ENCODE measurements at places on chromosomes 3 and 15. TPM values are rescaled to one million over a fixed set of nuclear protein-coding genes. Genes with fewer than 3 reads are reported as not detected.

Gene UROC1
- total RNA-seq, result not detected

Gene ACOX2
- total RNA-seq, result not detected

DNA sequence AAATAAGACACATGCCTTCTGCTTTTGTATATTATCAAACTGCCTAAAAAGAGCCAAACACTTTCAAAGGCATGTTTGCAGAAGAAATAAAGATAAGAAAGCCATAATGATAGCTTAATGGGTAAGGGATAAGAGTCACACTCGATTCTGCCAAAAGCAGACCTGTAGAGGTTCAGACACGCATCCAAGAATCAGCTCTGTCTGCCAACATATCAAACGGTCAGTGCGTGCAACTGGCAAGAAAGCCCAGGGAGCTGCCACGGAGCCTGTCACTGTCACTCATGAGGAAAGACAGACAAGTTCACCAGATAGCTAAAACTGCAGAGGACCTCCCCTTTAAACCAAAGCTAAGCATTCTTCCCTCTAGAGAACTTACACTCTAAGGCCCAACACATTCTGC, 23.2 kb downstream of the DCP1A start:
- peaks cover 12% of the 10 kb centered on the region for H3K36me3 ChIP-seq
- no peak overlapping the region for H3K27ac ChIP-seq
- no peak for DNase-seq
- H3K4me3 ChIP-seq, result no peak overlapping the region
- no peaks in the 10 kb centered on the region for H3K27me3 ChIP-seq

DNA sequence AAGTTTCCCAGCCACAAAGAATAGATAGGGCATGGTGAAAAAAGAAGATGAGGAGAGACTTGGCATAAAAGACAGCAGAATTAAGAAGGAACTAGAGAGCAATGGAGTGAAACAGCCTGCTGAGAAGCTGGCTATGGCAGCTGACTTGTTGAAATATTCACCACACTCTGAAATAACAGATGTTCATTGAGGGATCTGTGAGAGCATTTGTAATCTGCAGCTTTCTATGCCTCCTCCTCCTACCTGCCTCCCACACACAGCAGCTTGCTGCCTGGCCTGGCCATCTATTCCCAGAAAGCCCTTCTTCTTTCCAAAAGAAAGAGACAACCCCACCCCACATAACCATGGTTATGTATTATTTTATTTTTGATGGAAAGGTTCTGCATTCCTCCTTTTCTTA, 303.9 kb downstream of the GAP43 start:
- no peaks in the 10 kb centered on the region for H3K36me3 ChIP-seq
- no peak overlapping the region for H3K27ac ChIP-seq
- H3K4me3 ChIP-seq, result no peak overlapping the region
- no peaks in the 10 kb centered on the region for H3K4me1 ChIP-seq
- no peaks in the 10 kb centered on the region for H3K27me3 ChIP-seq
- no peak for DNase-seq

Gene PIGB
- 33.5 TPM for total RNA-seq

Gene SLC7A14
- total RNA-seq, result not detected

GRCh38 chr3:15180042-15180611, 25.9 kb upstream of the CAPN7 start:
- peaks cover 9% of the 10 kb centered on the region for H3K27me3 ChIP-seq
- H3K36me3 ChIP-seq, result no peaks in the 10 kb centered on the region
- no peak overlapping the region for H3K4me3 ChIP-seq
- DNase-seq, result no peak

DNA sequence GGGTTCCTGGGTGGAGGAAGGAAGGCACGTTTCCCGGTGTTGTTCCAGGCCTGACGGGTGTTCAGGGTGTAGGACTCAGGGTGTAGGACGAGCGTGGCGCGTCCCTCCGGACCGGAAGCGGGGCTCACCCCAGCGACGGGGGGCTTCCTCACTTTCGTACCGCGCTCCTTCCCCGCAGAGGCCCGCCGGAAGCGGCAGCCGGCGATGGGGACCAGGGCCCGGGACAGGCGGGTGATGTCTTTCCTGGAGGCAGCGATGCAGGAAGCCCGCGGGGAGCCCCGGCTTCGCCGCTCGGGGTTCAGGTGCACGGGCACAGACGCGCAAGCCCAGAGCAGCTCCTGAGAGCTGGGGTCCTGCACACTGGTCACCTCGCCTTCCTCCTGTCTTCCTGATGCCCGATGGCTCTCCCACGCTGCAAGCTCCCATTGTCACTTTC, 13.4 kb downstream of the FOXL2NB start:
- no peak overlapping the region for H3K4me3 ChIP-seq
- peaks cover 7% of the 10 kb centered on the region for H3K4me1 ChIP-seq

Gene ISLR
- total RNA-seq, result not detected

Gene ZNF660
- total RNA-seq, result 7.7 TPM

GRCh38 chr3:110123946-110124345, 786.6 kb upstream of the DPPA4 start:
- H3K27me3 ChIP-seq, result no peaks in the 10 kb centered on the region
- no peak for DNase-seq
- no peak overlapping the region for H3K4me3 ChIP-seq
- H3K36me3 ChIP-seq, result no peaks in the 10 kb centered on the region
- H3K4me1 ChIP-seq, result no peaks in the 10 kb centered on the region

DNA sequence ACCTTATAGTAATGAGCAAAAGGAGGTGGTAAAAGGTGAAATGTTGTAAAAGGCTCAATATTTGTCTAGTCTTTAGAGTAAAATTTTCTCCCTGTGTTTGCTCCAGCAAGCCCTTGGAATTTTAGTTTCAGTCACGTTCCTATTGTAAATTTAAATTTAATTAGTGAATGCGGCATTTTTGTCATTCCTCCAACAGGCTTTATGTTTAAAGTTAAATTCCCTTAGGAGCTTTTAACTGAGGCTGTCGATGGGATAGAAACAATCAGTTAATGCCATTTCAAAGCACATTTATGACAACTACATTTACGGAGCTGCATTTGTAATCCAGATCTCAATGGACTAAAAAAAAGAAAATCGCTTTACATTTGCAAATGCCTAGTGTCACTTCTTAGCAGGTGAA, 868 bp upstream of the GADL1 start:
- peaks cover 2% of the 10 kb centered on the region for H3K4me1 ChIP-seq
- no peak overlapping the region for H3K4me3 ChIP-seq
- peaks cover 11% of the 10 kb centered on the region for H3K27me3 ChIP-seq
- H3K27ac ChIP-seq, result no peak overlapping the region
- no peaks in the 10 kb centered on the region for H3K36me3 ChIP-seq

Gene TGM4
- total RNA-seq, result not detected

GRCh38 chr15:60960517-60960916, 268.6 kb downstream of the RORA start:
- no peaks in the 10 kb centered on the region for H3K36me3 ChIP-seq
- no peaks in the 10 kb centered on the region for H3K27me3 ChIP-seq
- DNase-seq, result no peak
- no peaks in the 10 kb centered on the region for H3K4me1 ChIP-seq
- no peak overlapping the region for H3K4me3 ChIP-seq
- H3K27ac ChIP-seq, result no peak overlapping the region

GRCh38 chr15:88918738-88919137, 5.6 kb upstream of the MFGE8 start:
- peak; percentile 3 for DNase-seq
- H3K27me3 ChIP-seq, result no peaks in the 10 kb centered on the region
- H3K36me3 ChIP-seq, result no peaks in the 10 kb centered on the region
- no peak overlapping the region for H3K27ac ChIP-seq
- H3K4me1 ChIP-seq, result no peaks in the 10 kb centered on the region

Gene KBTBD8
- 10.8 TPM for total RNA-seq

DNA sequence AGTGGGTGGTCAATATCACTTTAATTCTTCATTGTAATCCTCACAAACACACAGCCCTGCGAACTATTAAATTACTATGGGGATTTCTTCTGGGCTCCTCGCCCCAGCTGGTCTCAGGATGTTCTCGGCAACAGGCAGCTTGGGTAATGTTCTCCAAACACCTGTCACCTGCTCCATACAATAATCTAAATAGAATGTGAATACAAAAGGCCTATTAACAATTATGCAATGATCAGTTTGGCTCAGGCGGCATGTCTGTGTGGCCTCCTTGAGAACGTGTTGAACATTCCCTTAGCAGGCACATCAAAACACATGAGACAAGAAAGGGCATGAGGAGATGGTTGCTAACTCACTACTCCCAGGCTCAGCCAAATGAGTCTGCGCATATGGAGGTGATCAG, 158.6 kb upstream of the KBTBD8 start:
- H3K36me3 ChIP-seq, result no peaks in the 10 kb centered on the region
- H3K27ac ChIP-seq, result no peak overlapping the region
- no peak for DNase-seq
- H3K4me3 ChIP-seq, result no peak overlapping the region
- no peaks in the 10 kb centered on the region for H3K27me3 ChIP-seq
- H3K4me1 ChIP-seq, result no peaks in the 10 kb centered on the region

Gene LDHAL6B
- not detected for total RNA-seq

Gene GPR171
- 9.0 TPM for total RNA-seq

Gene LCMT2
- total RNA-seq, result 8.0 TPM

DNA sequence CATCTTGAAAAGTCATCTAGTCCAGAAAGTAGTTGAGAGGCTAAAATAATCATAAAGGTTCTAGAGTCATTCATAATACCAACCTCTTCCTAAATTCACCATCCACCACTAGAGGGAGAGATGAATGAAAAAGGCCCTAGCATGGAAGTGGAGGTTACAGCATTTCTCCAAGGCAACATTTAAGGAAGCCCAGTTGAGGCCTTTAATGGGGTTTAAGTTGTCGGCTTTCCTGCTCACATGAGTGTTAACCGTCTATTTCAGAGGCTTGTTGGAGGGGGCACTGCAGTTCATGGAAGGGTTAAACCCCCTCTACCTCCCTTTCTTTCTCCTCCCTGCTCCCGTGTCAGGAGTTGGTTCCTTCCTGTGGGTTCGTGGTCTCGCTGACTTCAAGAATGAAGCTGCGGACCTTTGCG, 3.8 kb upstream of the SLCO3A1 start:
- H3K4me3 ChIP-seq, result no peak overlapping the region
- peak; percentile 81 for DNase-seq
- H3K36me3 ChIP-seq, result no peaks in the 10 kb centered on the region
- H3K27ac ChIP-seq, result no peak overlapping the region
- H3K27me3 ChIP-seq, result peaks cover 3% of the 10 kb centered on the region

DNA sequence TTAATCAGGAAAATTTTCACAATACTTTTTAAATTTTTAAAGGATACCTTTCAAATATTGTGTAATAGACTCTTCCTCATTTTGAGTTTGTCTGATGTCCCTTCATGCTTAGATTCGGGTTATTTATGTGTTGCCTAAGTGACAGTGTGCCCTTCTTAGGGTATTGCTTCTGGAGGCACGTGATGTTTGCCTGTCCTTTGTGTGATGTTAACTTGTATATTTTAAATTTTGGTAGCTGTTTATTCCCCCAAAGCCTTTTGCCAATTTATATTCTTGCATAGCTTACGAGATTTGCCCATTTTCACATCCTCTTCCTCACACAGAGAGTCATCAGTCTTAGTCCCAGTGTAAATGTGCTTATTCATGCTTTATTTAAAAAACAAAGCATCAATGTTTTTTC, 433.1 kb downstream of the EPHB1 start:
- H3K4me1 ChIP-seq, result no peaks in the 10 kb centered on the region
- H3K27me3 ChIP-seq, result no peaks in the 10 kb centered on the region
- no peak overlapping the region for H3K4me3 ChIP-seq

GRCh38 chr15:96353930-96354730, 23.6 kb downstream of the NR2F2 start:
- no peaks in the 10 kb centered on the region for H3K36me3 ChIP-seq
- H3K4me3 ChIP-seq, result no peak overlapping the region
- no peak overlapping the region for H3K27ac ChIP-seq
- peaks cover 91% of the 10 kb centered on the region for H3K27me3 ChIP-seq

DNA sequence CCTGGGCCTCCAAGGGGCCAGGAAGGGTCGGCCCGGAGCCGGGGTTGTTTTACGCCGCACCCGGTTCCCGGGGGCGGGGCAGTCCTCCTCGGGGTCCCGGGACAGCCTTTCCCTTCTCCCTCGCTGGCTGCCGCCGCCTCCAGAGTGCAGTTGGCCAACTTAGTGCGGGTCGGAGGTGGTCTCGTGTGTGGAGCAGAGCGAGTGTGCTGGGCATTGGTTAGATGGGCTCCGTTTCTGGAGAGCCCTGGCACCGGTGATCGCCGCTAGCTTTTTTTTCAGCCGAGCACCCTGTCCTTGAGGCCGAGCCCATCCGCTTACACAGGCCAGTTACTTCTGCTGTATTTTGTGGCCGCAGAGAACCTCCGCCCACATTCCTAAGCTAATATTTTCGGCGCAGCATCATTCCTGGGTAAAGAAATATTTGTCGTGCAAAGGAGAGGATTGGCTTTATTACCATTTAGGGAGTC, 585 bp downstream of the KIF23 start:
- no peaks in the 10 kb centered on the region for H3K36me3 ChIP-seq
- no peak for DNase-seq
- peak overlapping the region; percentile 89 for H3K4me3 ChIP-seq
- H3K4me1 ChIP-seq, result peaks cover 11% of the 10 kb centered on the region

DNA sequence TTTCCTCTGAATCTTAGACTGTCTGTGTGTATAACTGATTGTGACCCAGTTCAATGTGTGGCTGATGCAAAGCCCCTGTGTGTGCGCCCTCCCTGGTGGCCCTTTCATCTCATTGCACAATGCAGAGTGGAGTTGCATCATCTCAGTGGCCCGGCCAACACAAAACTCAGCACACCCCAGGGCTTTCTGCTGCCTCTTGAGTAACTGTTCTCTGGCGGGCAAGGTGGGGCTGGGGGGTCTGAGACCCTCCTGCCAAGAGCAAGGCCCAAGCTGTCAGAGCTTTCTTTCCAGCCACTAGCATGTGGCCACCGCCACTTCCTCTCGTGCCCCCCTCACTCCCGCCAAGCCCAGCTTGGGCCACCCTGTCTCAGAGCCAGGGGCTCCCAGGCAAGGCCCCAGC, 80.7 kb upstream of the ALDH1L1 start:
- H3K4me3 ChIP-seq, result no peak overlapping the region
- no peak for DNase-seq
- peaks cover 7% of the 10 kb centered on the region for H3K4me1 ChIP-seq
- H3K36me3 ChIP-seq, result no peaks in the 10 kb centered on the region
- no peaks in the 10 kb centered on the region for H3K27me3 ChIP-seq
- H3K27ac ChIP-seq, result no peak overlapping the region

Gene GOLGA8S
- total RNA-seq, result 2.8 TPM

Gene FAM107A
- not detected for total RNA-seq

Gene GUCA1C
- not detected for total RNA-seq

Gene DNAH12
- total RNA-seq, result 0.30 TPM

DNA sequence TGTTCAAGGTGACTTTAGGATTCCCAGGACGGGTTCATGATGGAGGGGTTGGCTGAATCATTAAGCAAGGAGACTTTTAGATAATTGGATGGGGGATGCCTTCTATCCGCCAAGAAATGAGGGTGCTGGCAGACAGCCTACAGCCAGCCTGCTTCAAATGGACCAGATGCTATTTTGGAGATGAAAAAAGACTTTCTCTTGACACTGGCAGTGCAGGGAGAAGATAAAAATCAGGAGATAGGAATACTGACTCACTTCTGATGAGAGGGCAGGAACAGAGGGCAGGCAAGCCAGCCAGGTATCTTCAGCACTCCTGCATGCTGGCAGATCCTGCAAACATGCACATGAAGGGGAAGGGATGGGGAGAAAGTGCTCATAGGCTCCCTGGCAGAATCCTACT, 7.7 kb upstream of the SYN2 start:
- no peaks in the 10 kb centered on the region for H3K4me1 ChIP-seq
- H3K36me3 ChIP-seq, result no peaks in the 10 kb centered on the region
- peaks cover 3% of the 10 kb centered on the region for H3K27me3 ChIP-seq
- H3K27ac ChIP-seq, result no peak overlapping the region
- no peak for DNase-seq

GRCh38 chr3:129530251-129530791, 1.9 kb downstream of the RHO start:
- peaks cover 11% of the 10 kb centered on the region for H3K4me1 ChIP-seq
- H3K36me3 ChIP-seq, result no peaks in the 10 kb centered on the region
- H3K4me3 ChIP-seq, result no peak overlapping the region
- H3K27ac ChIP-seq, result no peak overlapping the region
- DNase-seq, result no peak
